ENCODE measurements at places on chromosomes 5 and 9.

DNA sequence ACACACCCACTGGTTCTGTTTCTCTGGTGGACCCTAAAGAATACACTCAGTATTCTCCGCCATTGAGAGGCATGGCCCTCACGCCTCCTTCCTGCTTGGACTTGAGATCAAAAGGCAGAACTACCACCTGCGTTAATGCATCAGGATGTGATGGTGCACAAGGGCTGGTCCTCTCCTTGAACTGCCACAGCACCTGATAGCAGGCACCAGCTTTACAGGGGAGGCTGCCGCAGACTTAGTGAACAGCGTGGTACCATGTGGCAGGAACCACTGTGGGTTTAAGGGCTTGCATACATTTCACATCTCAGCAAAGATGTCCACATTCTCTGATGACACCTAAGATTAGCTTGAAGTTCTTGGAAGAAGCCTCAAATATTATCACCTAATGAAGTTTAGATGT, 208.7 kb downstream of the GADD45G start:
- no peak for ATAC-seq

- no peak for ATAC-seq
Observed at GRCh38 chr5:123359454-123360200, 63.6 kb downstream of the CEP120 start.

DNA sequence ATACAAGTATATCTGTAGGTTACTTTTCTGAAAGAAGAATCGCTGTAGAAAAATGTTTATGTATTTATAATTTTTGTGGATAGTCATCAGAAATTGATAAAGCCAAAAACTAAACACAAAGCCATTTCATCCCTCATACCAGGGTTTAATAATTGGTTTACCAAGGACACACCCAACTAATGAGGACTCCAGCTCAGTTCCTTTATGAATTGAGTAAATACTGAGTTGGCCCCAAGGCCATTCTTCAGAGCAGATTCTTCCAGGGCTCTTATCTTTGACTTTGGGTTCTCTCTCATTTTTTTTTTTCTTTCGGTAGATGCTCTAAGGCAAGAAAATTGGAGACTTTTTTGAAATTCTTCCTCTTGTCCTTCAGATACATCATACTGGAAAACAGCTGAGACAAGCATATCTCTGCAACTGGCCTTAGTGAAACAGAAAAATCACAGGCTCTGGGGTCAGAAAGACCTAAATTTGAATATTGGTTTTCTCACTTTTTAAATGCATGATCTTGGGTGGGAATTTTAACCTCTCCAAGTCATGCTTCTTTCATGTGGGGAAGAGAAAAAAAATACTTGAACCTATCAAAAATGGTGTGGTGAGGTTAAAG, 401.8 kb downstream of the ARHGEF28 start:
- no peak for ATAC-seq

DNA sequence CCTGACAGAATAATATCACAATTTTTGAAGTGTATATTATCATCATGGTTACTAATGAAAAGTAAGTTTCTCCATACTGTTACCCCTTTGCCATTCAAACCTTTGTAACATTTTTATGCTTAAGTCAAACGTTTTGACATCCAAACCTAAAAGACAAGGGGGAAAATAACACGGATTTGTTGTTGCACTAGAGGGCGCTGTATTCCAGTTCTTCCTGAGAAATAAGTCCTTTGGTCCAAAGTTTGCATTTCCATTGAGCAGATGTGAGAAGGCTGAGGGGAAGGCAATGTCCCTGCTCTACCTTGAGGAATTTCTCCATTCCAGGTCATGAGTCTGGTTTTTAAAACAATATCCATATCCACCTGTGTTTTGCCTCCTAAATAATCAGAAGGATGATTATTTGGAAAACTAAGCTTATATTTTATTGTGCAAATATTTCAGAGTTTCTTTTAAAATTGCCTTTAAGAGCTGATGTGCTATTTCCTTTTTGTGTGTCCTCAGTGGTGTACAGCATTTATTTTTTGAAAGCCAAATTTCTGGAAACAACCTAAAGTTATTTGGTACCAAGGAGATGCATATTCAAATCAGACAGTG, 9.7 kb downstream of the LECT2 start:
- ATAC-seq, result no peak

GRCh38 chr9:7147121-7148090, 389.6 kb downstream of the KDM4C start:
- ATAC-seq, result no peak

DNA sequence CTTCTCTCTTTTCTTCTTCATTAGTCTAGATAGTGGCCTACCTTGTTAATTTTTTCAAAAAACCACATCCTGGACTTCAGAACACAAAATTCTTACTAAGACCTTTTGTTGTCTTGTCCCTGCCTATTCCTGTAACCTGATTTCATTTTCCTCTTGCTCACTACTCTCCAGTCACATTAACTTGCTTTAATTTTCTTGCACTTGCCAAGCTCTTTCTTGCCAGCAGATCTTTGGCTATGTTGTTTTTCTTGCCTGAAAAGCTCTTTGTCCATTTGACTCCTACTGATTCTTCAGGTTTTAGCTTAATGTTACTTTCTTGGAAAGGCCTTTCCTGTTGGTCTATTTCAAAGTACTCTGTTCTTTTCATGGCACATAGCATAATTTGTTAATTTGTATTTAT, 356.8 kb downstream of the OSTF1 start:
- no peak for ATAC-seq

GRCh38 chr5:175521313-175521833, 43.0 kb downstream of the SFXN1 start:
- no peak for ATAC-seq

- ATAC-seq, result no peak
Observed at GRCh38 chr5:144151026-144151425, 19.4 kb downstream of the YIPF5 start.

GRCh38 chr5:83069096-83069799, 7.9 kb downstream of the TMEM167A start:
- ATAC-seq, result no peak

- peak; percentile 77 for ATAC-seq
Observed at GRCh38 chr5:167049043-167049663, 1242.3 kb upstream of the WWC1 start.

DNA sequence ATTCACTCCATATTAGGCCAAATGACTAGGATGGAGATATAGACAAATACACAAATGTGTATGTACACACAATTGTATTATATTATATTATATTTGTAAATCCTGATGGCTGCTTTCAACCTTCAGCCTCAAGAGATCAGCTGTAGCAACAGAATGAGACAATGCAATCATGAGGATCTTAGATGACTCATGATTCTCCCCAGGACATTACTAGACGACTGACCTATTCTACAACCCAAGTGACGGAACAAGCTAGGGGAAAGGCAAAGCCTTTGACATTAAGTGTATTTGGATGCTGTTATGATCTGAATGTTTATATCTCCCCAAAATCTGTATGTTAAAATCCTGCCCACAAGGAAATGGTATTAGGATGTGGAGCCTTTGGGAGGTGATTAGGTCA, 66.5 kb downstream of the COX7C start:
- ATAC-seq, result no peak

DNA sequence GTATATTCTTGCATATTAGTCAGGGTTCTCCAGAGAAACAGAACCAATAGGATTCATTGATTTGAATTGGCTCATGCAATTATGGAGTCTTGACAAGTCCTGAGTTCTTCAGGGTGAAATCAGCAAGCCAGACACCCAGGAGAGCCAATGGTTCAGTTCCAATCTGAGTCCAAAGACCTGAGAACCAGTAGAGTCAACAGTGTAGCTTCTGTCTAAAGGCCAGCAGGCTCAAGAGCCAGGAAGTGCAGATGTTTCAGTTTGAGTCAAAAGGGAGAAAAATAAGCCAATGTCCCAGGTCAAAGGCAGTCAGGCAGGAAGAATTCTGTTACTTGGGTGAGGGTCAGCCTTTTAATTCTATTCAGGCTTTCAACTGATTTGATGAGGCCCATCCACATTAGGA, 37.8 kb upstream of the ANKRD34B start:
- no peak for ATAC-seq

GRCh38 chr5:136212252-136212721, 19.3 kb upstream of the SMIM32 start:
- ATAC-seq, result peak; percentile 64

DNA sequence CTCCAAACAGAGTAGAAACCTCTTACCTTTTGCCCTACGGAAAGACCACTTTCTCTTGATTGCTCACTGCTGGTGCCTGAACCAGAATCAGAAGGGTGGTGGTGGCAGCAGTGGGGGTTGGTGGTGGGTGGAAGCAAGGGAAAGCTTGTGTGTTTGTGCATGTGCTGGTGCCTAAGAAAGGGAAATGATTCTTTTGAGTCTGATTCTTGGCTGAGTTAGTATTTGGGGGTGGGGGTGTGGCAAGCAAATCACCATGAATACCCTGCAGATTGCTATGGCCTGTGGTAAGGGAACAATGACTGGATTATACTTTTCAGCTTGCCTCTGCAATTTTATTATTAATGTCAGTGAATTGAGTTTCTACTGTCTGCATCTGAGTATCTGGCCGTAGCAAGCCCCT, 106.6 kb downstream of the ARHGAP26 start:
- no peak for ATAC-seq

- ATAC-seq, result no peak
Observed at GRCh38 chr9:69811351-69811868, 9.2 kb upstream of the CFAP95 start.

DNA sequence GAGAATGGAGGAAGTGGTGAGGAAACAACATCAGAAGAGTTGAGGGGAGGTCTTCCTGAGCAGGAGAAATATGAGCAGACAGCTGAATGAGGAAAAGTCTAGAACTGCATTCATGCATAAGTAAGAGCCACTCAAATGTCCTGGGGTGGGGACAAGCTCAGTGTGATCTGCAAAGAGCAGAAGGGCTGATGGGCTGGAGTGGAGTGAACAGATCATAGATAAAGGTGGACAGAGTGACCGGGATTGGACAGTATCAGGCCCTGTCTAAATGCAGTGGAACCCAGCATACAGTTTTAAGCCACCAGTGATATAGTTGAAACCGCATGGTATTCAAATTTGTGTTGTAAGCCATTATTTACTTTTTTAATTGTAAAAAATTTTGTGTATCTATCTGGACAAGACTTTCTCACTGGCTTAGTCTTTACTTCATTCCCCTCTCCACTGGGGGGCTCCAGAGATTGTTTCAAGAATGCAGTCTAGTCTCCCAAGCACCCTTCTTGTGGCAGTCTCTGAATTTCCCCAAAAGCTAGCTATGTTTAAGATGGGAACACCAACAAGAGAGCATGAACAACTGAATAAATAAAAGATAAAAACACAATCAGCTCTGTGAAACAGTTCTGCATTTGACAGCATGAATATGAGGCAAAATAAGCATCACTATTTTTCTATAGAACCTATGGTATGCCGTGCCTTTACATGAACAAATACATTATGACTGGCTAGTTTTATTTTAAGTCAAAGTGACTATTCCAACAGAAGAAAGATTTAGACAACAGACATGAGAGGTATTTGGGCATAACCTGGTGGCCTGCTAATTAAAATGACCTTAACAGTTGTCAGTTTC, 10.7 kb upstream of the STK32A start:
- no peak for ATAC-seq

GRCh38 chr5:138441221-138441620, 2.4 kb downstream of the REEP2 start:
- no peak for ATAC-seq

DNA sequence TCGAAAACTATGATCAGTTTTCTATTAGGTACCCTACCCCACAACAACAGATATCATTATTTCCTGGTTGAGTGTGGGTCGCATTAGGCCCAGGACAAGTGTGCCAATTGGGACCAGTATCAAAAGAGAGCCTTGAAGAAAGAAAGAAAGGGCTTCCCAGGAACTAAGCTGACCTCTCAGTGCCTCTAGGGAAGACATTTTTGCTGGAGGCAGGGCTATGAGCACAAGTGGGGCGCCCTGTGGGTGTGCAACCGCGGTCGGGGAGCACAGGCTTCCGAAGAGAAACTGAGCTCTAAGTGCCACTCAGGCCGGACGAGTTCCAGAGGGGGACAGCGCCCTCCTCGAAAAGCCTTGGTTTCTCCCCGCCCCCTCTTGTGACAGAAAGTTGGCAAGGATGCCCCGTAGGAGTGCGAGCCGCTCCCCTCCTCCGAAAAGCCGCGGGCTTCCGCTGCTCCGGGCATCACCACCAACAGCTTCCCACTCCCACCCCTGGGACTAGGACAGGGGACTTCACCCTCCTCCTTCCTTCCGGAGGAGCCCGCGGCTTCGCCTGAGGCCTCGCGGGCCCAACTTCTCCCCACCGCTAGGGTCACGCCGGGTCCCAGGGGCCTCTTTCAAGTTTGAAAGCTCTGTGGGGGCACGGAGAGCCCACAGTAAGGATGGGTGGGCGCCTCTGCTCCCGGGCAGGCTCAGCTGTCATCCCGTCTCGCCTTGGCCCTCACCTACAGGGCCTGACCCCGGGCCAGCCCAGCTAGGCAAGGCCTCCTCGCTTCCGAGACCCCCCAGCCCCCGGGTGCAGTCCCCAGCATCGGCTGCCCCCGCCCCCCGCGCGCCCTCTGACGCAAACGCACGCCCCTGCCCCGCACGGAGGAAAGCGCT, 2.0 kb downstream of the NR2F1-AS1 start:
- ATAC-seq, result no peak

GRCh38 chr9:36992501-36993316, 41.4 kb downstream of the PAX5 start:
- ATAC-seq, result no peak

DNA sequence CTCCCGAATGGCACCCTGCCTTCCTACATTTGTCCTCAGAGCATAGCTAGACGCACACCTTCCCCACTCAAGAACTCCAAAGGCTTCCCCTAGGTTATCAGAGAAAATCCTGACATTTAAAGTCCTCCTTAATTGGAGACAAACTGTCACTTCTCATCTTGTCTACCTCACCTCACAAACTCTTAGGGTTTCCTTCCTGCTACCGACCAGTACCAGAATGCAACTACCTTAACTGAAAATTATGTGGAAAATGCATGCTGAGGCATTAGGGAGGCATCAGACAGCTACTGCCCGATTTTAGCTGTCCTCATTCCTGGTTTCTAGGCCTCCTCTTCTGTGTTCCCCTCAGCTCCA, 17.9 kb upstream of the TNIP1 start:
- no peak for ATAC-seq

DNA sequence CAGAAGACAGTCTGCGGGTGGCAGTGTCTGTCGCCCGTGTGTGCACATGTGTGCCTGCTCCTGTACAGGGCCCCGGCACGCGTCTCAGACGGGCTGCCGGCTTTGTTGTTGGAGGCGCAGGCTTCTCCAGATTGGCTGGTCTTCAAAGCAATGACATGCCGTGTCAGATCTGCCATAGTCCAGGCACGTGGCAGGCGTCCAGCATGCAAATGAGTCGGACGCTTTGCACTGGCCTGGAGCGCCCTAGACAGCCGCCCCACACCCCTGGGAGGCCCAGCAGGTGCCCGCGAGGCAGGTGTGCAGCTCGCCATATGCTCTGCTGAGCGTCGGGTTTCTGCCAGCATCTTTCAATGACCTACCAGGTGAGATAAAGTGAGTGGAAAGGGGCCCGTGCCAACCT, 71.5 kb downstream of the GADD45G start:
- ATAC-seq, result peak; percentile 68
